ENCODE measurements at places on chromosomes 16 and 17. TPM values are rescaled to one million over a fixed set of nuclear protein-coding genes. Genes with fewer than 3 reads are reported as not detected.
A peak's percentile ranks its signal among the peaks of the same experiment; 100 is the strongest.

Gene TMEM11
- total RNA-seq = 34.4 TPM

Gene RAB37
- not detected for total RNA-seq

Gene DNAI2
- not detected for total RNA-seq

- peak; percentile 89 for DNase-seq
- H3K36me3 ChIP-seq = peaks cover 12% of the 10 kb centered on the region
- peaks cover 7% of the 10 kb centered on the region for H3K27me3 ChIP-seq
- peak overlapping the region; percentile 92 for H3K27ac ChIP-seq
These were observed 4.0 kb downstream of the CRYBA1 start for GRCh38 chr17:29250666-29251065.

- H3K4me1 ChIP-seq = no peaks in the 10 kb centered on the region
- no peaks in the 10 kb centered on the region for H3K27me3 ChIP-seq
- no peak overlapping the region for H3K4me3 ChIP-seq
- DNase-seq = peak; percentile 5
These were observed 22.0 kb upstream of the PHLPP2 start for GRCh38 chr16:71746442-71747046.

GRCh38 chr16:4247460-4247784, 5.5 kb upstream of the SRL start:
- H3K4me3 ChIP-seq = no peak overlapping the region
- no peak overlapping the region for H3K27ac ChIP-seq
- H3K36me3 ChIP-seq = no peaks in the 10 kb centered on the region
- peaks cover 7% of the 10 kb centered on the region for H3K27me3 ChIP-seq

DNA sequence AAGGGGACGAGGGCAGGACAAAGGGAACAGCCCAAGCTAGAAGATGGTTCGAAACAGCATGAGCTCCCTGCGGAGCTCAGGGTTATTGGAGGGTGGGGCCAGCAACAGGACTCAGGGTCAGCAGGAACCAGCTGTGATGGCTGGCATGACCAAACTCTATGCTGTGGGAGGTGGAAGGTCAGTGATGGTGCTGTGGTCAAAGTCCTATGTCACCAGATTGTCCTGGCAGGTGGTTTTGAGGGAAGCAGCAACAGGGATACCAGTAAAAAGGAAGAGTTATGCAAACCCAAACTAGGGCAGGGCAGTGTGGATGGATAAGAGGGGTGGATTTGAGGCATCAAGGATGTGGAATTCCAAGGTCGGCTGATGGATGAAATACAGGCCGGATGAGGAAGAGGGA, 32.4 kb downstream of the CACNG4 start:
- peaks cover 56% of the 10 kb centered on the region for H3K27me3 ChIP-seq
- DNase-seq = no peak
- H3K36me3 ChIP-seq = no peaks in the 10 kb centered on the region
- no peaks in the 10 kb centered on the region for H3K4me1 ChIP-seq

GRCh38 chr16:82801361-82801760, 174.6 kb downstream of the CDH13 start:
- no peak for DNase-seq
- no peak overlapping the region for H3K27ac ChIP-seq
- H3K36me3 ChIP-seq = peaks cover 5% of the 10 kb centered on the region
- H3K27me3 ChIP-seq = no peaks in the 10 kb centered on the region
- no peak overlapping the region for H3K4me3 ChIP-seq

Gene VTN
- total RNA-seq = 0.55 TPM

DNA sequence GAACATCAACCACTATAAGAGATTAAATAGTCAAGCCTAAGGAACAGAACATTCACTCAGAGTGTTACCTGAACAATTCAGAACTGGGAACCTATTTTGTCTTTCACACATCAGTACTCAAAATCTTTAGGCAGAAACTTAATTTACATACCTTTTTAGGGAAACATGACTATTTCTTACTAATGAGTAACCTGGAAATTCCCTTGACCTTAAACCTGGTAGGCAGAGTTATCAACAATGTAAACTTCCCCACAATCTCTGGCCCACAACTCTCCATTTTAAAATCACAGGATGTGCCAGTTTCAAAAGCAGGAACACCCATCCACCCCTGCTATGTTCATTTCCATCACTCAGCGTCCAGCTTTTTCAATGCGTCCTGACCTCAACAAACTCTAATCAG, 132.9 kb upstream of the ANKFN1 start:
- no peak overlapping the region for H3K4me3 ChIP-seq
- DNase-seq = no peak
- H3K36me3 ChIP-seq = no peaks in the 10 kb centered on the region
- H3K27me3 ChIP-seq = peaks cover 4% of the 10 kb centered on the region
- no peaks in the 10 kb centered on the region for H3K4me1 ChIP-seq

Gene NUP85
- 35.7 TPM for total RNA-seq

GRCh38 chr17:66750781-66751543, 84.0 kb upstream of the CACNG5 start:
- peaks cover 39% of the 10 kb centered on the region for H3K36me3 ChIP-seq
- peaks cover 11% of the 10 kb centered on the region for H3K4me1 ChIP-seq
- H3K4me3 ChIP-seq = no peak overlapping the region
- H3K27ac ChIP-seq = no peak overlapping the region
- no peak for DNase-seq

DNA sequence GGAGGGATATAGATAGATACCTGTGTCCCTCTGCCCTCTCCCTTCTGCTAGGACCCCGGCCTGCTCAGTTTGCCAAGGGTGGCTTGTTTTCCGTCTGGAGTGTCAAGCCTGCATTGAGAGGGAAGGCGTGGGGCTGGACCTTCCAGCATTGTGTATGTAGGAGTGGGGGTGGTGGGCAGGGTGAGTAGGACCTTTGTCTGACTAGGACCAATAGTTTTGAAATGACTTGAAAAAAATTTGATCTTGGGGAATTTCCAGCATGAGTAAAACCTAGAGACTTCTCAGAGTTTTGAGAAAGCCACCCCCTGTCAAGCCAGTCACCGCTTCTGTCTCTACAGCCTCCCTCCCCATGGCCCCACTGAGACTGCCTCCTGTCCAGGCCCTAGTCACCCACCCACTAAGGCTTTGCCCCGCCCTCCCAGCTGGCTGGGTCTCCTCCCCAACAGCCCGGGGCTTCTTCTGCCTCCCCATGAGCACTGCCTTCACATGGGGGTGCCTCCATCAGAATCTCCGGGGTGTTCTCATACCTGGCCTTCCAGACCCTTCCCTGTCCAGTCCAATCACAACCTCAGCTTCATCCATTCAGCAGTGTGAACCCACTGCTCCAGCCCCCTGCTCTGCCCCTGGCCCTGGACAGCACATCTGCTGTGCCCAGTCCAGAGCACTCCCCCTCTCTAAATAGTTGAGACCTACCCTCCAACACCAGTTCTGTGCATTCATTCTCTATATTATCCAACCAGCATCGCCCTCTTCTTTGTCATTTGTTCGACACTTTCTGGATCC, 207.0 kb downstream of the MSI2 start:
- peak; percentile 87 for DNase-seq
- H3K27ac ChIP-seq = peak overlapping the region; percentile 90
- H3K36me3 ChIP-seq = peaks cover 6% of the 10 kb centered on the region
- peaks cover 1% of the 10 kb centered on the region for H3K27me3 ChIP-seq
- peaks cover 71% of the 10 kb centered on the region for H3K4me1 ChIP-seq

- DNase-seq = no peak
- no peaks in the 10 kb centered on the region for H3K4me1 ChIP-seq
These were observed 11.8 kb upstream of the FOXK2 start for GRCh38 chr17:82507631-82508175.

Gene SPHK1
- total RNA-seq = 55.6 TPM

Gene SOX15
- total RNA-seq = 1.0 TPM

- no peaks in the 10 kb centered on the region for H3K4me1 ChIP-seq
- no peak overlapping the region for H3K27ac ChIP-seq
- peaks cover 7% of the 10 kb centered on the region for H3K27me3 ChIP-seq
- peaks cover 4% of the 10 kb centered on the region for H3K36me3 ChIP-seq
These were observed 4.8 kb downstream of the BTBD17 start for GRCh38 chr17:74356646-74357465.

GRCh38 chr17:35588196-35588920, 1.2 kb downstream of the AP2B1 start:
- peak overlapping the region; percentile 98 for H3K27ac ChIP-seq
- peak; percentile 65 for DNase-seq
- peaks cover 30% of the 10 kb centered on the region for H3K4me1 ChIP-seq
- H3K27me3 ChIP-seq = no peaks in the 10 kb centered on the region

DNA sequence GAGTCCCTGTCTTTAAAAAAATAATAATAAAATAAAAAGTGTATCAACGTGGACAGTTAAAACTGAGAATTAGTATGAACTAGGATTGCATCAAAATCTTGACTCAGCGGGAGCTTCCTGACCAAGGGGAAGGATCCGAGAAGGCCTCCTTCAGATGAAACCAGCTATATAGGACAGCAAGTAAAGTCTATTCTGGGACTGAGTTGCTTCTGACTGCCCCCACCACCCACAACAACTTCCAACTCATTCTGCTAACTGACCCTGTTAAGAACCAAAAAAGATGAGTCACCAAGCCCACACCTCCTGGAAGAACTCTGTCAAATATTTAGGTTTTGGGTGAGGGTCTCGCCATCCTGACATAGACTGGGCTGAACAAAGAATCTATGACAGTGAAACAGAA, 24.9 kb downstream of the MPP3 start:
- peaks cover 24% of the 10 kb centered on the region for H3K36me3 ChIP-seq
- H3K4me1 ChIP-seq = peaks cover 14% of the 10 kb centered on the region
- no peak overlapping the region for H3K27ac ChIP-seq
- H3K27me3 ChIP-seq = no peaks in the 10 kb centered on the region
- no peak overlapping the region for H3K4me3 ChIP-seq
- no peak for DNase-seq

DNA sequence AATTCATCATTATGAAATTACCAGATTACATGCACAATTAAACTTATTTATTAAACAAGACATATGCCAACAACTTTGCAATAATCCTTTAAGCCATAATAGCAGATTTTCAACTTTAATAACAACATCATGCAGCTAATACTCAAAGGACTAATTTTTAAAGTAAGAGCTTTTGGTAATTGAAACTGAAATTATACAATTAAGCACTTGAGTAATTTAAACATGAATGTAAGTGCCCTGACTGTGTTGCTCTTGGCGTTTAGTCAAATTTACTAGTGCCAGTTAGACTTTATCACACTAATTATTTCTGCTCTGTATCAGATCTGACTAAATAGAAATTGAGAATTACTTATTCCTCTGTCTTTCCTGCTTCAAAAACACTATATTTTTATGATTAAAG, 46.8 kb upstream of the PSMD7 start:
- H3K36me3 ChIP-seq = no peaks in the 10 kb centered on the region
- peaks cover 2% of the 10 kb centered on the region for H3K27me3 ChIP-seq

Gene CLDN7
- total RNA-seq = 1.6 TPM

Gene CNTROB
- total RNA-seq = 29.9 TPM

GRCh38 chr17:33175562-33175961, 117.5 kb downstream of the ASIC2 start:
- H3K36me3 ChIP-seq = no peaks in the 10 kb centered on the region
- no peak overlapping the region for H3K4me3 ChIP-seq
- H3K4me1 ChIP-seq = no peaks in the 10 kb centered on the region
- DNase-seq = no peak

Gene RND2
- total RNA-seq = 0.27 TPM

DNA sequence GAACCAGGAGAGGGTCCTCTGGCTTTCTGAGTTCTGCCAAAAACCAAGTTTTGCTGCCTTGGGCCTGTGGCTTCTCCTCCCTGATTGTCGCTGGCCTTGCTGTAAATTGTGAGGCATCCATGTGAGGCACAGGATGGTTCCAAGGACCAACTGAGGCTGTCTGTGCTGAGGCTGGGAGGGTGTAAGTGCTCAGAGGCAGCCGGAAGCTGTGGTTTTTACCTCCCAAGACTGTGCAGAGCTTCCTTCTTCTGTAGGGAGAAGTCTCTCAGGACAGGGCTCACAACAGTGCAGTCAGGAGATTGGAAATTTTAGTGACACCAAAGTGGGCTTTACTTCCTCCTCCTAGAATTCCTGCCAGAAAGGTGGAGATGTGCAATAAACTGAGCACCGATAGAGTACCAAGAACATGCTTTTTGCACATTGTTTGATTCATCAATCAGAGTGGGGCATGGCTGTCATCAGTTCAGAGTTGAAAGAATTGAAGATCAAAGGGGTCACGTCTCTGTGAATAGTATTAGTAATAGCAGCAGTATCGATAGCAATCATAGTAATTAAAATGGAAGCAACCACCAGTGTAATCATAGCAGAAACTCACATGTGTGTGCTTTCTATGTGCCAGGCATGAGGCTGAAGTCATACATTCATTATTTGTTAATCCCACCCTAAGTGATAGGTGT, 467.1 kb downstream of the WWOX start:
- H3K4me3 ChIP-seq = no peak overlapping the region
- H3K4me1 ChIP-seq = no peaks in the 10 kb centered on the region
- no peak for DNase-seq
- peaks cover 3% of the 10 kb centered on the region for H3K36me3 ChIP-seq

- peaks cover 8% of the 10 kb centered on the region for H3K27me3 ChIP-seq
- H3K4me1 ChIP-seq = peaks cover 46% of the 10 kb centered on the region
- peak overlapping the region; percentile 50 for H3K4me3 ChIP-seq
- no peak overlapping the region for H3K27ac ChIP-seq
- H3K36me3 ChIP-seq = peaks cover 40% of the 10 kb centered on the region
These were observed 2.3 kb downstream of the ANKFY1 start for GRCh38 chr17:4261452-4261851.

DNA sequence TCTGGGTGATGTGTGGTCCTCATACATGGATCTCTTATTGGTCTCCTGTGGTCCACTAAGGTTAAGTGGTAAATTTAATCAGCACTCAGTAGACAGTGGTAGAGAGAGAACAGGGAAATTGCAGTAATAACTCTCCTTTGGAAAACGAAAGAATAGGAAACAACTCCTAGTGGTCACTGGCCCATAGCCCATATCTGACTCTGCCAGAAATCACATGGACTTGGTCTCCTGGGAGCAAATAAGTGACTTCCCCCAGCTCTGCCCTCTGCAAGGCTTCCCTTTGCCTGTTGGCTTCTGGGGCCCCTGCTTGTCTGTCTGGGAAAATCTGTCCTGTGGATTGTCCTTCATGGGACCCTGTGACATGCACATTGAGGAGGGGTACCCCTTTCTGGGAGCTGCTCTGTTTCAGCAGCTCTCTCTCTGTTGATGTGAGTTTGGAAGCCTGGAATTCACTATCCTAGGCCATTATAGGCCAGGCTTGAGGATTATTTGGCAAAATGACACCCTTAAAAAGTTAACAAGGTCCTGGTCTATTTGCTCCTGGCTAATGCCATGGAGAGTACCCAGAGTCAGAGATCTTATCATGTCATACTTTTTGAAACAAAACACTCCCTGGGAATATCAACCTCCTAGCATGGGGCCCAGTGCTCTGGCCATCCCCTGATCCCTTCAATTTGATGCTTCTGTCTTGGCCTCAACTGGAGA, 58.0 kb upstream of the HNF1B start:
- no peaks in the 10 kb centered on the region for H3K36me3 ChIP-seq
- no peak for DNase-seq
- no peaks in the 10 kb centered on the region for H3K4me1 ChIP-seq
- peaks cover 20% of the 10 kb centered on the region for H3K27me3 ChIP-seq
- no peak overlapping the region for H3K27ac ChIP-seq
- no peak overlapping the region for H3K4me3 ChIP-seq

GRCh38 chr17:28956861-28957260, 5.5 kb upstream of the PHF12 start:
- no peak overlapping the region for H3K4me3 ChIP-seq
- peaks cover 13% of the 10 kb centered on the region for H3K27me3 ChIP-seq
- no peak overlapping the region for H3K27ac ChIP-seq
- no peak for DNase-seq
- no peaks in the 10 kb centered on the region for H3K36me3 ChIP-seq
- H3K4me1 ChIP-seq = no peaks in the 10 kb centered on the region

Data from HFFc6 (cell line).